NCI-H2227 treated with DMSO at 0.1 percent for 48 hours (cell line): ENCODE measurements at places on chromosomes 7 and 10.

- no peak for DNase-seq
These were observed 13.6 kb upstream of the MSS51 start for GRCh38 chr10:73446926-73447325.

- no peak for DNase-seq
These were observed 676 bp downstream of the PLAC9 start for GRCh38 chr10:80133206-80133605.

- DNase-seq: no peak
These were observed 135.0 kb downstream of the STRA8 start for GRCh38 chr7:135368416-135369186.

GRCh38 chr7:101625031-101625791 lies 3.9 kb downstream of the MYL10 start:
- DNase-seq: peak; percentile 50

- no peak for DNase-seq
These were observed 2.2 kb downstream of the GLUD1 start for GRCh38 chr10:87092376-87092860.

- DNase-seq: no peak
These were observed 743 bp downstream of the MKI67 start for GRCh38 chr10:128125416-128125943.

DNA sequence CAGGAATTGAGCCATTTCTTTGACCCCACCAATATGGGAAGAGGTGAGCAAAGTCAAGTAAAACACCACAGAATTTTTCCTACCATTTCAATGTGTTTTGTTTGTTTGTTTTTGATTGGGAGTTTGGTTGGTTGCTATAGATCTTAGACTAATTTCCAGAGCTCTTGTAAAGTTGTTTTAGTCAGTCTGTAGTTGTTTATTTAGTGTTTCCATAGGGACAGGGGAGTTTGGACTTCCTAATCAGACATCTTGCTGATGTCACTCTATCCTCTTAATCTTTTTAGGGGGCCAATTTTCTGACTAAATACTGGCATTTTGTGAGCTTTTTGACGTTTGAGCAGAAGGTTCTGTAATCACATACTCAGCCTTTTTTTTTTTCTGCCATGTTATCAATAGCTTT lies 266.9 kb downstream of the ABCA13 start:
- DNase-seq: no peak

DNA sequence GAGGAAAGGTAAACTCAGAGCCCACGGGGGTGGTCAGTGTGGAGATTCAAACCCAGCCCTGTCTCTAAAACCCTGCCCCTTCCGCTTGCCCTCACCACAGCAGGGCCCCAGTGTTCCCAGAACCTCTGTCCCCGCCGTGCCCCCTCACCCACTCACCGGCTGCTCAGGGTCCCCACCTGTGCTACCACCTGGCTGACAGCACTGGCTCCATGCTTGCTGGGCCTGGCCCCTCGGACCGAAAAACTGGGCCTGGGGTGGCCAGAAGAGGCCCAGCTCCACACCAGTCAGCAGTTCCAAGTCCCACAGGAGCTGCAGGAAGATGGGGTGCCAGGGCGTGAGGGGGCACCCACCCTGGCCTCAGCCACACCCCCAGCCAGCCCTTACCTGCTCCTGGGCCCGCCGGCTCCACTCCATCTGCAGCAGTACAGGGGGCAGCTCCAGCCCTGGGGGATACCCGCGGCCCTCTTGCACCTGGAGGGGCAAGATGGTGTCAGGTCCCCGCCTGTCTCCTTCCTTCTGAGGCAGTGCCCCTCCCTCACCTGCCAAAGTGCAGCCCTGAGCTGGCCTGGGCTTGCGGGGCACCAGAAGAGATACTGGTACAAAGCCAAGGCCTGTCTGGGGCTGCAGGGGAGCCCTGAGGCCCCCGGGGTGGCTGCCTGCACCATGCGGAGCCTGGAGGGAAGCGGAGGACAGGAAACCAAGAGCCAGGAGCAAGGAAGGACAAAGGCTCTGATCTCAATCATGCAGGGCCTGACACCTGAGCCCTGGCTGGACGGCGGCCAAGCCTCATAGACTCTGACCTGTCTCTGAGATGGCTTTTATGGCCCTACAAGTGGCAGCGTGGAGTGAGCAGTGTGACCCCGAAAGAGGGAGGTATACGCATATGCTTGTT lies 11.7 kb downstream of the ATP6V1F start:
- DNase-seq: no peak

DNA sequence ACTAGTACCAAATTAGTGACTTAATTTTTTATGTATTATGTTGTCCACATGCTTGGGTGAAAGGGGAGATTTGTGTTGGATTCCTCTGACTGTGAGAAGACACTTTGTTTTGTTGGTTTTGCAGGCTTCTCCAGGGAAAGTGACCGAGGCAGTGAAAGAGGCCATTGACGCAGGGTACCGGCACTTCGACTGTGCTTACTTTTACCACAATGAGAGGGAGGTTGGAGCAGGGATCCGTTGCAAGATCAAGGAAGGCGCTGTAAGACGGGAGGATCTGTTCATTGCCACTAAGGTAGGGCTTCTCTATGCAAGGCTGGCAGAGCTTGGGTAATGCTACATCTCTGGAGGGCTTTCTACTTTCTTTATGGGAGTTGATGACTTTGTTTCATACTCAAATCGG lies 4.5 kb downstream of the AKR1E2 start:
- DNase-seq: no peak

GRCh38 chr7:31663072-31663471 lies 23.9 kb upstream of the PPP1R17 start:
- DNase-seq: no peak

- DNase-seq: no peak
These were observed 201.2 kb downstream of the PTN start for GRCh38 chr7:137142376-137142775.

DNA sequence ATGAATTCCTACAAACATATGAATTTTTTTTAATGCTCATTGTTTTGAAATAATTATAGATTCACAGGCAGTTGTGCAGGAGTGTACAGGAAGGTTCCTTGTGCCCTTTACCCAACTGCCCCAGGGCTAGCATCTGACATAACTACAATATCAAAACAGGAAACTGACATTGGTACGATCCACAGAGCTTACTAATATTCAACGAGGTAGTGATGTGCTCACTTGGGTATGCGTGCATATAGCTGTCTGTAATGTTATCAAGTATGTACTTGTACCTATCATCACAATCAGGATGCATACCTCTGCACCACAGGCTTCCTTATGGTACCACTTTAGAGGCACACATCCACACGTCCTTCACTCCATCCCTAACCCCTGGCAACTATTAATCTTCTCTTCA lies 68.3 kb downstream of the BMS1 start:
- DNase-seq: no peak

DNA sequence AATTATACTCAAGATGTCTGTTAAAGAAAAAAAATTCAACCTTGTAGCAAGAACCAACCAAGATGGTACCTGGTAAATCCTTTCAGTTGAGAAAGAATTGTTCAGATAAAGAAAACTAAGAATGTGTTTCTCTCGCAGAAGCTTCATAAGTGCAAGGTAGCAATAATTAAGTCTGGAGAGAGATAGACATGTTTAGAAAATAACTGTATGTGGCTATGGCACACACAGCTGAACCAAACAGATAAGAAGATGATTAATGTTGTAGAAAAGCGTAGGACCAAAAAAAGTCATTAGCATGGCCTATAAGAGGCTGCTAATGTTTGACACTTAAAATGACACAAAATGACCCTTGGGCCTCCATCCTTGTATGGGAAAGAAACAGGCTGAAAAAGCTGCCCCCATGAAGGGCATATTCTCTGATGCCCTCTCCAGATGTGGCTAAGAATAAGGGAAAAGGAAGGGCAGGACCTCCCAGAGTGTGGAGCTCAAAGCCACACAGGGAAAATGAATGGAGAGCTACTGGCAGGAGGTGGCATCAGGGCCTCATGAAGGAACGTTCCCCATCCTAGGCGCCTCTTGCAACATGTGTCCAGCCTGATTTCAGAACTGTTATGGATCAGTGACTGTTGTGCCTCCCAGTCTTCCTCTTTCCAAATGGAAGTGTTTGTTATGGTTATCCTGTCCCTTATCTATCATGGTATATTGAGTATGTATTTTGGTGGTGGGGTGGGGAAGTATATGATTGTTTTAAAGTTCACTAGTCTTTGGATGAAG lies 30.7 kb downstream of the TLL2 start:
- DNase-seq: no peak

DNA sequence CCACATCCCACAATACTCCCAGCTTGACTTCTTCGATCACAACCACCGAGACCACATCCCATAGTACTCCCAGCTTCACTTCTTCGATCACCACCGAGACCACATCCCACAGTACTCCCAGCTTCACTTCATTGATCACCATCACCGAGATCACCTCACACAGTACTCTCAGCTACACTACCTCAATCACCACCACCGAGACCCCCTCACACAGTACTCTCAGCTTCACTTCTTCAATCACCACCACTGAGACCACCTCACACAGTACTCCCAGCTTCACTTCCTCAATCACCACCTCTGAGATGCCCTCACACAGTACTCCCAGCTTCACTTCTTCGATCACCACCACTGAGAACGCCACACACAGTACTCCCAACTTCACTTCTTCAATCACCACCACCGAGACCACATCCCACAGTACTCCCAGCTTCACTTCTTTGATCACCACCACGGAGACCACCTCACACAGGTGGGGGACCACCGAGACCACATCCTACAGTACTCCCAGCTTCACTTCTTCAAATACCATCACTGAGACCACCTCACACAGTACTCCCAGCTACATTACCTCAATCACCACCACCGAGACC lies 8.6 kb downstream of the MUC3A start:
- no peak for DNase-seq

- no peak for DNase-seq
These were observed 116.2 kb upstream of the MKX start for GRCh38 chr10:27861781-27862180.

- DNase-seq: no peak
These were observed 6.4 kb upstream of the DYNC2I1 start for GRCh38 chr7:158849768-158850544.

GRCh38 chr10:119079599-119080520 lies 757 bp downstream of the EIF3A start:
- peak; percentile 20 for DNase-seq

DNA sequence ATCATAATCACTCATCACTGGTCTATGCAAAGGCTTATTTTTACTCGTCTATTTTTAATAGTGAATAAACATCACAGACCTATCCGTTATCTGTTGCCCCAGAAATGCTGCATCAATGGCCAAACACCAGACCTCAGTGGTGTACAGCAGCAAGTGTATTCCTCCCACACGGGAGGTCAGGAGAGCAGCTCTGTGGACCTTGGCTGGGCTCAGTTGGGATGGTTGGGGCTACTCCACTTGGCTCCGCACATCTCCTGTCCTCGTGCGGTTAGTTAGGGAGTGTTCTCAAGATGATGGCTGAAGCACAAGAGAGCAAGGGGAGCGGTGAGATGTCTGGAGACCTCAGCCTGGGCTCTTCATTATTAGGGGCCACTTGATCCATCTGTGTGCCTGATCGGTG lies 2.0 kb downstream of the AKR1E2 start:
- DNase-seq: no peak

- DNase-seq: no peak
These were observed 29.5 kb upstream of the SLC29A3 start for GRCh38 chr10:71289421-71290130.

- no peak for DNase-seq
These were observed 2.4 kb downstream of the NAT16 start for GRCh38 chr7:101177644-101178043.

DNA sequence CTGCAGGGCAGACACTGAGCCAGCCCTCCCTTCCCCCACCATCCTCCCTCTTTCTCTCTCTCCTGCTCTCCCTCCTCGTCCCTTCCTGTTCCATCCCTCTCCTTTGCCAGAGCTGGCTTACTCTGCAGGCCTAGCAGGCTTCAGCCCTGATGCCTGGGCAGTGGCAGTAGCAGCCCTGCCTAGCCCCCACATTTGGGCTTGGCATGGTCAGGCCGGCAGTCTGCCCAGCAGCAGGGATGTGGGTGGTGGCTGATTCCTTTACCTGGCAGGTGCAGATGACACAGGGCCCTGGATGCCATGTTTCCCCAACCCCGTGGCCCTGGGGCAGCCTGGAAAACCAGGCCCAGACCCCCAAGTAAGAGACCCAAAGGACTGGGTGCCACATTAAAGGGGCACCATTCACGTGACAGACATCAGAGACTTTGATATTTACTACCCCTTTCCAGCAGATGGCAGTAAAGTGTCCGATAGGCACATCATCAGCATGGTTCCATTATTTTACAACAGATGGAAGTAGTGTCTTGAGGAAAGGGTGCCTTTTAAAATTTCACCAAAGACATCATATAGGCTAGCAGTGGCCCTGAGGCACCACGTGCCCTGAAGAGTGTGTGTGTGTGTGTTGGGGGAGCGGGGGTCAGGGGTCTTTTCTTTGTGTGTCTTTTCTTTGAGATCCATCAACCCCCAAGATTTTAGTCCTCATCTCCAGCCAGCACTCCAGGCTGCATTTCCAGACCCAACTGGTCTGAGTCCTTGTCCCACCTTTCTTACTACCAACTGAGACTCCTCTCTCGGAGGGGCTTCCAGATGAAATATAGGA lies 5.9 kb downstream of the KCP start:
- peak; percentile 31 for DNase-seq

- no peak for DNase-seq
These were observed 12.1 kb downstream of the GIMAP6 start for GRCh38 chr7:150620061-150620460.

- no peak for DNase-seq
These were observed 1.7 kb downstream of the SORBS1 start for GRCh38 chr10:95559471-95559870.

- DNase-seq: no peak
These were observed 43.7 kb upstream of the WAC start for GRCh38 chr10:28489206-28489605.

DNA sequence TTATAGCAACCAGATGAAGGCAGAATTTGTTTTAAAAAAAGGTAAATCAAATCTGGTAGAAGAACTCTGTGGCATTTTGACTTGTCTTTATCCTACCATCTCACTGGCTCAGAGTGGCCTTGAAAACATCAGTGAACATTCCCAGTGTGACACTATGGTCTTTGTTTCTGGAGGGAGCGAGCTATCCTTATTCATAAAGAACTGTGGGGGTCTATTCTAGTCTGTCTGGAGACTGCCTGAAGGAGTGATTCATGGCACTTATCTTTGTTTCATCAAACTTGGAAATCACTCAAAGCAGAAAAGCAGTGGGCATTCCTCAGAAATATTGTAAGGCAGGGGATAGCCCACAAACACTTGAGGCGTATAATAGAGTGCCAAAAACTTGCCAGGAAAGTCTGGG lies 719.1 kb downstream of the PCDH15 start:
- no peak for DNase-seq

GRCh38 chr10:122877264-122877663 lies 2.1 kb downstream of the FAM24B start:
- no peak for DNase-seq
